ENCODE measurements at places on chromosomes 4 and X.

DNA sequence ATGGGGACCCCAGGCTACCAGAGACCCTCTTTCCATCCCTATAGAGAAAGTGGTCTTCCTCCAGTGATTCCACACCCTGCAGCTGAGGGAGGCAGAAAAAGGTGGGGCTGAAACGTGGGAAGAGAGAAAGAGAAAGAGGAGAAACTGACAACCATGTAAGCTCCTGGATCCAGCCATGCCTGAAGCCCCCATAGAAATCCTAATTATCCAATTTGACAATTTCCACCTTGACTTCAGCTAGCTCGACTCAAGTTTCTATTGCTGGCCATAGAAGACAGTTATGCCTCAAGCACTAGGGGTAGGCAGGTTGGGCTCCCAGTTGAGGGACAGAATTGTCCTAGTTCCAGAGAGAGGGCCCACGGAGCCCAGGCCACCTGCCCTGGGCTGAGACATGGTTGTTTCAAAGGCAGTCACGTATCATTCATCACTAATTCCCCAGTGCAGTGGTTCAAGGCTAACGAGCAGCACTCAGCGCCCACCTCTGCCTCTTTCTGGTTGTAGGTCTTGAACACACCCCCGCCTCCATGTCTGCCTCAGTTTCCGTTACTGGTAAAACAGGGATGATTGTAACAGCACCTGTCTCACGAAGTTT lies 39.8 kb upstream of the ASMTL start:
- DNase-seq, result no peak

- no peak for DNase-seq
Measured at GRCh38 chrX:54177306-54177705, 5.7 kb downstream of the FAM120C start.

GRCh38 chrX:15816886-15817285 lies 26.6 kb downstream of the ZRSR2 start:
- DNase-seq, result no peak

GRCh38 chr4:1179976-1180375 lies 7.6 kb upstream of the SPON2 start:
- DNase-seq, result no peak

DNA sequence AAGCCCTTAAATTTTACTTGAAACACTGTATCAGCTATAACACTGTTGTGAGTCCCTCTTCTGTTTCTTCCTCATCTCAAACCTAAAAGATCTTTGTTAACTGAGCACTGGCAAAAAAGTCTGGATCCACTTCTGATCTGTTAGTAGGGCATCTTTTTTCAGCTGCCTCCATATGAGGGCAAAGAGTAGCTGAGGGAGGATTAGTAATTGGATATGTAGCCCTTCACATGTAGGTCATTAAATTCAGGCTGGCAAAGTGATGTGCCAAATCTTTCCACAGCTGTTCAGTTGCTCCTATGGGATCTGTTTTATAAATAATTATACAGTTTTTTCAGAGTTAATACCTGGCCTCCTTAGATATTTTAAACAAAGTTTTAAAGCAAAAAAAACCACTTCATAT lies 1.1 kb upstream of the TRMT10A start:
- DNase-seq, result no peak

DNA sequence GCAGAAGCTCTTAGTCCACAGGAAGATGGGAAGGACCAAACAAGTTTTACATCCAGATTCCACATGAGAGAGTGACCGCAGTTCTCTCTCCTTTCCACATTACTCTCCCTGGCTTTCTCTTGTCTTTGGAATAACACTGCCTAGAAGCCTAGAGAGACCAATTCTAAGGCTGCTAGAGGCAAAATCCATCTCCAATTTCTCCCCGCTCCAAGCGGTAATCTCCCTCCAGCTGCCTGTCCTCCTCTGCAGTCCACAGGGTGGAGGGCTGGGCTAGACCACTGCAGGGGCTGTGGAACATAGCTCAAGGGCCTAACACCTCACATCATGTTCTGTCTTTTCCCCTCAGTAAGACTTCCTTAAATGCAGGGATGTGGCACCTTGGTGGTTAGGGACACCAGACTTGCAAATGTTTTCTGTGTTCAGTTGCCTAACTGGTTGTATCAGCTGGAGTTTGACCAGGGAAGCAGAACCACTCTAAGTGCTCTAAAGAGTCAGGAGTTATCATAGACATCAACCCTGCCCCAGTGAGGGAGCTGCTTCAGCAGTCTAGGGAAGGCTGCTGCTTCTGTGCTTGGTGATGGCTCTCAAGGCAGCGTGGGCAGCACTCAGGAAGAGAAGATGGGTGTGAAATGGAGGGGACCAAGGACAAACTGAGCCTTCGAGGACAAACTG lies 423.1 kb downstream of the BCOR start:
- no peak for DNase-seq
